NCI-H2171 treated with DMSO at 0.1 percent for 48 hours (cell line): ENCODE measurements at places on chromosomes 13 and 19.

DNA sequence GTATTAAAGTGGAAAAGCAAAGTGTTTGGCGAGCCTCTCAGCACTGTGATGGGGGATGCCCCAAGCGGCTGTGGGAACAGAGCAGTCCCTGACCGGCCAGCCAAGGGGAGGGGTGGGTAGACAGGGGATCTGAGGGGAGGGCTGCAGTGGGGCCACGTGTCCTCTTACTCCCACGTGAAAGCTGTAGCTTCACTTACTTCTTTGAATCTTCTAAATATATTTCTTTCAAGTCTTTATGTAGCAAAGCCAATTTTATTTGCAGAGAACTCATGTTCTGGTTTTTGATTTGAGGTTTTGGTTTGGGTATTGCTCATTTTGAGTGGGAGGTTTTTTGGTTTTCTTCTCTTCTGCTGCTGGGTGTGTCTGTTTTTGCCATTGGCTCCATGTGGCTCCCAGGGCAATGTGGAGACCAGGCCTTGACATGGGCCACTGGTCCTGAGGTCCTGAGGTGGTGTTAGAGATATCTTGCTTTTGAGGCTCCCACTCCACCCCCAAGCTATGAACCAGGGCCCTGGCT is 17.7 kb upstream of the OVOL3 start:
- DNase-seq = no peak

DNA sequence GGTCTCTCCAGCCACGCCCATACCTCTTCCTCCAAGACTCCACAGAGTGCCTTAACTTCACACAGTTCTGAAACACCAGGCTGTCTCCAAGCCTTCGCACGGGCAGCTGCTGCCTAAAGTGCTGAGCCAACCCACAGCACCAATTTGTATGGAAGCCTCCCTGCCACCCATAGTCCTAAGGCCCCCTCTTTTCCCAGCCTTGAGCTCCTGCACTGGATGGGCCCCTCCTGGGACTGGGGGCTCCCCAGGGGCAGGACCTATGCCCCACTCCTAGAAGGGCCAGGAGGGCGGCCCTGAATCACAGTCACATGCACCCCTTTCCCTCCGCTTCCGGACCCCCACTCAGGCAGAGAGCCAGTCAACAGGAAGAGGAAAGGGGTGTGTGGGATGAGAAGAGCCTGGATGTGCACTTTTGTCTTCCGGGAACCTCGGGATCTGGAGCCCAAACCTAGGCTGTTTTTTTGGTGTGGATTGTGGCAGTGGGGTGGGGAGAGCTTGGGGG is 5.1 kb upstream of the FCER2 start:
- DNase-seq = no peak

DNA sequence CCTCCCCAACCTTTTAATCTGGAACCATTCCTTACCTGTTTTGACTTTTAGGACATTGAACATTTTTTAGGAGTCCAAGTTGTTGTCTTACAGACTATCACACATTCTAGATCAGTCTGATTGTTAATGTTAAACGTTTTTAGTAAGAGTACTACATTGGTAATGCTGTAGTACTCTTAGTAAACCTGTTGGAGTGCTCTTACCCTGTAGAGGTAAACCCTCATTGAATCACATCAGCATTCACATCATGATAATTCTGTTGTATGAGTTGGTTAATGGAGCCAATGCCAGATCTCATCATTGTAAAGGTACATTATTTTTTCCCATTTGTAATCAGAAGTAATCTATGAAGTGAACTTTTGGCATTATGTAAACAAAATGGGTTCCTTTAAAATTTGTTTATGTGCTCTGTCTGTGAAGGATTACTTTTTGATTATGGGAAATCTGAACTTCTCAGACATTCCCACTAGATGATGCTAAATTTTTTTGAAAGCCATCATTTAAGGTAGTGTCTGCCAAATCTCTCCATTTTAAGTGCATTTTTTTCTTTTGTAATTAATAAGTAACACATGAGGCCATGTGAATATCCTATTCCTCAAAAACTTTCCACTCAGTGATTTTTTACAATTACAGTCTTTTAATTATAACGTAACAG is 55.2 kb downstream of the VWA8 start:
- DNase-seq = peak; percentile 7

GRCh38 chr13:58476206-58476918 is 844.8 kb downstream of the PCDH17 start:
- no peak for DNase-seq
